ENCODE measurements at places on chromosomes 16 and 17.

DNA sequence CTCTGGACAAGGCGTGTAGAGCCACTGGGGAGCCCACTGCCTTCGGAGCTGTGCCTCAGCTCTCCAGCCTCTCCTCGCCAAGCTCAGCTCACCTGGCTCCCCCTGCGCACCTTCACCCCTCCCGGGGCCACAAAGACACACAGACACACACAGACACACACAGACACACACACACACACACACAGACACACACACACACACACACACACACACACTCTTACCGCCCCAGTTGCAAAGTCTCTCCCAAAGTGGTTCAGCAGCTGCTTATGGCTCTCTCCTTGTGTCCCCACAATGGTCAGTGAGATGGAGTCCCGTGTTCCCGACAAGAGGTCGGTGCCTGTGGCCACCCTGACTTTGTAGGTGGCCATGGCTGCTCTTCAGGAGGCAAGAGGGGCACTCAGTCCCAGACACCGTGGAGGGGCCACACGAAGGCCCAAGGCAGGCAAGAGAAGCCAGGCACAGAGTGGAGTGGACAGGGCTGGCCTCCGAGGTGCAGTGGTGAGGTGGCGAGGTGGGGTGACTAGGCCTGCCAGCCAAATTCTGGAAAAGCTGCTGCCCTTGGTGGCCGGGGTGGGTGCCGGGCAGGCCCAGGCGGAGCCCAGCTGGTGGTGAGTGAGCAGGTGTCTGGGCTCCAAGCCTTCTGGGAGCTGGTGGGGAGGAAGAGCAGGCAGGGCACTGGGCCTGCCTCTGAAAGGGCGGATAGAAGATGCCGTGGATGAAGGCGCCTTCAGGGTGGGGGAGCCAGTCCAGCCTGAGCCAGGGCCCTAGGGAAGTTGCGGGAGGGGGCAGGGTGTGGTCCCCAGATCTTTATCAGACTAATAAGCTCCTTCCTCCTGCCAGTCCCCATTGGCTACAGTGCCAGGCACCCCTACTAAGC, at the start of gene ALOX12B:
TSS of gene ALOX12B (minus strand) at position 642 of the 877 bp plus-strand sequence. CDS start at position 368, 274 bp downstream.
- DNase-seq: no peak

DNA sequence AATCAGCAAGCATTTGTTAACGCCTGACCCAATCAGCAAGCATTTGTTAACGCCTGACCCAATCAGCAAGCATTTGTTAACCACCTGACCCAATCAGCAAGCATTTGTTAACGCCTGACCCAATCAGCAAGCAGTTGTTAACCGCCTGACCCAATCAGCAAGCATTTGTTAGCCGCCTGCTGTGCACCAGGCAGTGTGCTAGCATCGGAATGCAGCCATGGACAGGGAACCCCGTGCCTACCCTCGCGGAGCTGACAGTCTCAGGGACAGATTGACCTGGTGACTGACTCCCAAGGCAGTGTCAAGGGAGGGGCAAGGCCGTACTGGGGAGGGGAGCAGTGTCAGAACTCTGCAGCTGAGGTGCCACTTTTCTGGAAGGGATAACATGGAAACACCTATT, 66.9 kb downstream of the ABR start:
- peak; percentile 35 for DNase-seq

DNA sequence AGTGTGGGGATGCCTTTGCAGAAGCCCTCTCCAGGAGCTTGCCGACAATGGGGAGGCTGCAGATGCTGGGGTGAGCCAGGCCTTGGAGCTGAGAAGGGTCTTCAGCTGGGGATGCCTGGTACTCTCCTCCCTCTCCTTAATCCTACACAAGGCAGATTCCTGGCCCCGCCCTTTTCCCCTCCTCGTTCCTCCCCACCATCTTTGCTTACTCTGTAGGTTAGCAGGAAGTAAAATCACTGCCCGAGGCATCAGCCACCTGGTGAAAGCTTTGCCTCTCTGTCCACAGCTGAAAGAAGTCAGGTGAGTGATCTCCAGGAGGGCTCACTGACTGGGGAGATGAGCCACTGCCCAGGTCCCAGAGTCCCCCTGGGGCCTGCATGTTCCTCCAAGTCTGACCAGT, 38.7 kb downstream of the NLRC5 start:
- DNase-seq: no peak

DNA sequence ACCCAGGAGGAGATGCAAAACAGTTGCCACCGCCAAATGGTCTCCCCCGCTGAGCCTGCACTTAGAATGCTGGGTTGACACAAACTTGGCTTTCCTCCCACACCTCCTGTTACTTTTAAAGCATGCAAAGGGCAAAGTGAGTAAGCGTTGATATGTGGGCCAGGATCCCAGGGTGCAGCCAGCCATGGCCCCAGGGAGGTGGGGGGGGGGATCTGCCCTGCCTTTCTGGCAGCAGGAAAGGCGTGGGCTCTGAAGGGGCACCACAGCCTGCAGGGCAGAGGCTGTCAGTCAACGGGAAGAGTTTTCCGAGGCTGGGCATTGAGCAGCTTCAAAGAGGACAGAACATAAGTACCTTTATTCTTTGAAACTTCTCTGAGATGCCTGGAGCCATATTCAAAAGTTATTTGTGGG, 142.3 kb downstream of the ABCC12 start:
- no peak for DNase-seq

GRCh38 chr17:2037155-2037554, 4.7 kb upstream of the OVCA2 start:
- no peak for DNase-seq

GRCh38 chr17:64687961-64688360, 25.9 kb upstream of the SMURF2 start:
- no peak for DNase-seq

GRCh38 chr16:30875871-30876801, 17.7 kb downstream of the BCL7C start:
- peak; percentile 32 for DNase-seq

- DNase-seq: no peak
These were observed 13.8 kb upstream of the ABCC3 start for GRCh38 chr17:50620858-50621257.

- DNase-seq: no peak
These were observed 43.7 kb downstream of the CDC27 start for GRCh38 chr17:47145351-47145750.

GRCh38 chr17:2782055-2782454, 14.2 kb upstream of the RAP1GAP2 start:
- DNase-seq: no peak

DNA sequence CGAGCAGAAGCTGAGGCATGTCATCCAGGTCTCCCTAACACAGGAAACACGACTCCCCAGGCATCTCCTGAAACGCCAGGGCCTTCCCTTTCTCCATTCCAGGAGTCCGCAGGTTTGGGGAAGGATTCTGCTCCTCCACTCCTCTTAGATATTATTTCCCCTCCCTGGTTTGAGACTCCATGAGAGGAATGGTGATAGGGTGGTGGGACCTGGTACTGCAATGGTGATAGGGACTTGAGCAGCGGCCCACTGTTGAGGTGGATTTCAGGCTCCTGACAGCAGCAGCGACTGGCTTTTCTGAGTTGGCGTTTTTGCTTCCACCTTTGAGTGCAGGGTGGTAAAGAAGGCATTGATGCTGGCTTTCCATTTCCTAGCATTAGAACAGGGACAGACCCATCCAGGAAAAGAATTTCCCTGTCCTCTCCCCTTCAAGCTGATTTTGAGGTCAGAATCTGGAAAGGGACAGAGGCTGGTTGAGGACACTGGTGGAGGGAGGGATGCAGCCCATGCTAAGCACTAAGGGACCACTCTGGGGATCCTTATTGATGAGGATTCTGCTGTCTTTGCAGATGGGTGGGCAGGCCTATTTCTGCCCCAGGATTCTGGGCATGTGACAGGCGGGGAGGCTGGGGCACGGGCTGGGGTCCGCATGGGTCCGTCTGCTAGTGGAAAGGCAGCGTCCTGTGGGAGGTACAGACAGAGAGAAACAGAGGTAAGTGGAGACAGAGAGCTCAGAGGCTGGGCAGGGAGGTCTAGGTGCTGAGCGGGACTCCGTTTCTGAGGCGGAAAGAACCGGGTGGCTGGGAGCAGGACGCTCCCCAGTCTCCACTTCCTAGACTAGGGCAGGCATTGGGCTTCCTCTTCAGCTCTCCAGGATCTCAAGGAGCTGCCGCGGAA, 1.3 kb upstream of the TBX4 start:
- DNase-seq: no peak

- DNase-seq: no peak
These were observed 188.1 kb upstream of the ZNF469 start for GRCh38 chr16:88194397-88195268.

DNA sequence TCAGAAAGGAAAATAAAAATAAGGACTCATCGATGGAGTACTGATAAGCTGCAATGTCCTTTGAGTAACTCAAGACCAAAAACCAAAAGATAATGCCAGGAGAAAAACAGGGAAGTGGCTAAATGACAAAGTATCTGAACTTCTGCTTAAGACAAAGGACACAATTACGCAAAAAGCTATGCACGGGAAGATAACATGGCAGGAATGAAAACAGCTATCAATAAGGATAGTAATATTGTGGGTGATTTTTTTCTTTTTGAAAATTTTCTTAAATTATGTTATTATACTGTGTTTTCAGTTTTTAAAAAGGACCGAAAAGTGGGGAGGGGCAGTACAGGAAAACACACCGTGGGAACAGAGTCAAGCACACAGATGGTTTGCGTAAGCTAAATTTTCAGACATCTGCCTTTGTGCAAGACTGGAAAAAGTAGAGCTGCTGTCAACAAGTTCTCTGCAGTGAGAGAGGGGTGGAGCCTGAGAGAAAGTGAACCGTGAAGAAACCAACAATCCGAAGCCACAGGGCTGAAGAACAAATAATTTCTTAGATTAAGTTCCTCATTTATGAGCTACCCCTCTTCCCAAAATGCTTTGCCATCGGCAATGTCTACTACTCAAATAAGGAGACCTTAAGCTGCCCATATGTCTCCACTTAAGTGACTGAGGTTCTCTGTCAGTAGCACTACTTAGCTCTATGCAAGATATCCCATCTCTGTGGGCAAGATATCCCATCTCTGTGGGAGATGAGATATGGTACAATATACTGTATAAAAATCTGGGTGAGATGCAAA, 99.9 kb upstream of the CORO6 start:
- peak; percentile 85 for DNase-seq

All from Jurkat, Clone E6-1 (cell line).